ENCODE measurements at places on chromosomes 5 and 9.
A peak's percentile ranks its signal among the peaks of the same experiment; 100 is the strongest.

DNA sequence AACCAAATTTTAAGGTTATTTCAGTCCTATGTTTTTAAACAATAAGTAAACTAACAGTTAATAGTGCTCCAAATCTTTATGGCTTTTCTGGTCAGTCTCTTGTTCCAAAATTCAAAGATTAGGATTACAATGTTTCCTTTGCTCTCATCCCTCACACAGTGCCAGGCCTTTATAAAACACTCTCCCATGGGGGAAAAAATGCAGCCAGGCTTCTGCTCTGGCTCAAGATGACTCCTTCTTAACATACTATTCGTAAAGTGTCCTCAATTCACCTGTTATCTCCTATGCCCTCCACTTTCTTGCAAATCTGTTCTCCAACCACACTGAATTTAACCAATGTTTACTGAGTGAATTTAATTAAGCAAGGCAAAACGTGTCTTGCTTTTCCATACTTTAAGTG lies 1.4 kb downstream of the CEP120 start:
- no peak for DNase-seq

DNA sequence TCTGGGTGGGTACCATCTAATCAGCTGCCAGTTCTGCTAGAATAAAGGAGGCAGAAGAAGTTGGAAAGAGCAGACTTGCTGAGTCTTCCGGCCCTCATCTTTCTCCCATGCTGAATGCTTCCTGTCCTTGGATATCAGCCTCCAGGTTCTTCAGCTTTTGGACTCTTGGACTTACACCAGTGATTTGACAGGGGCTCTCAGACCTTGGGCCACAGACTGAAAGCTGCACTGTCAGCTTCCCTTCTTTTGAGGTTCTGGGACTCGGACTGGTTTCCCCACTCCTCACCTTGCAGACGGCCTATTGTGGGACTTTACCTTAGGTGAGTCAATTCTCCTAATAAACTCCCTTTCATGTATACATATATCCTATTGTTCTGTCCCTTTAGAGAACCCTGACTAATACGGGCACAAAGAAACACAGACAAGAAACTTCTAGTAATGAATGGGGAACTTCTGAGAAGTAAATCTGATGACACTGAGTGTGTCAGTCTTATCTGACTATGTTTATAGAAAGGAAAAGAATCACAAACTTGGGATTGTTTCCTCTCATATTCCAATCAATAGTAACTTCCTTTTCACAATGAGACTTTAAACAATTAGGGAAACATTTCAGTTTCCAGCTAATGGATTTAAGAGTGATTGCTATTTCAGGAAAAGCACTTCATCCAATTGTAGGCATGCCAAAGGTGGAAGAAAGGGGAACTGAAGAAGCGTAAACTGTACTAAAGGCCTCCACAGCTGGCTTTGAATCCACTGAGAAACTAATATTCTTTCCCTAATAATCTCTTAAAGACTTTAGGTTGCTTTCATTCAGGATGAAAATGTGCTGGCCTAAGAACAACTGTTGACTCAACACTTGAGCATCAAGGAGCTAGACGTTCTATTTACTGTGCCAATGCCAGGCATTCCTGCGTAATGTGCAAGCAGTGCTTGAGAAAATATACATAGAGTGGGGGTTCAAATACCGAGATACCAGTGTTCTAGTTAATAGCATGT lies 127.9 kb upstream of the PTGER4 start:
- peak; percentile 8 for DNase-seq

GRCh38 chr9:129285979-129286772 lies 108.1 kb upstream of the IER5L start:
- DNase-seq, result no peak

GRCh38 chr9:495739-496138 lies 281.1 kb downstream of the DOCK8 start:
- DNase-seq, result no peak

DNA sequence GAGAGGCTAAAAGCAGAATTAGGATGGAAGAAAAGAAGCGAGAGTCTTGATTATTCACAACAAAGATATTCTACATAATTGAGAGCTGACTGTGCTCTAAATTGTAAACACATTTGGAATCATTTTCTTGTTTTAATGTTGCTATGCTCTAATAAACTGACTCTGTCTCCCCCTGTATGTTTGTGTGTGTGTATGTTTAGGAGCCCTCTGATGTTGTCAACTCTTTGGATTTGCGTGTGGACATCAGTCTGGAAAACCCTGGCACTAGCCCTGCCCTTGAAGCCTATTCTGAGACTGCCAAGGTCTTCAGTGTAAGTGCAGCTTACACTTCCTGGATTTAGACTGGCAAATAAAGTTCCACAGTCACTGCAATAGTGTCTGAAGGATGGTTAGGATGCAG lies 37.8 kb downstream of the MOCS2 start:
- no peak for DNase-seq

GRCh38 chr5:144121577-144121976 lies 48.9 kb downstream of the YIPF5 start:
- no peak for DNase-seq

GRCh38 chr9:95793924-95794828 lies 81.3 kb upstream of the ERCC6L2 start:
- DNase-seq, result peak; percentile 70

DNA sequence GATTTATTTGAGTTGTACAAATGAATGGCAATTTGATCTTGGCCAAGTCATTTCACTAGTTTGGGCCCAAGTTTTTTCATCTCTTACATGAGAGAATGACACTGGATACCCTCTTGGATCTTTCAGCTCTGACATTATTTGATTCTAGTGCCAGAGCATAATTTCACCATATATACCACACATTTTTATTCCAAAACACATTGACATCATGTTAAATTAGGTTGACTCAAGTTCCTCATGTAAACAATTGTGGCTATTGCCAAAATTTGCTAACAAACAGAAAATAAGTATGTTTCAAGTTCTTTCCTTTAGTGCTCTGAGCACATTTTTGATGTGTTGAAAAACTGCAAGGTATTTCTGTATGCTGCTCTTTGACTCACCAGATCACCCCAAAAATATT lies 375.8 kb downstream of the ZNF608 start:
- DNase-seq, result no peak

DNA sequence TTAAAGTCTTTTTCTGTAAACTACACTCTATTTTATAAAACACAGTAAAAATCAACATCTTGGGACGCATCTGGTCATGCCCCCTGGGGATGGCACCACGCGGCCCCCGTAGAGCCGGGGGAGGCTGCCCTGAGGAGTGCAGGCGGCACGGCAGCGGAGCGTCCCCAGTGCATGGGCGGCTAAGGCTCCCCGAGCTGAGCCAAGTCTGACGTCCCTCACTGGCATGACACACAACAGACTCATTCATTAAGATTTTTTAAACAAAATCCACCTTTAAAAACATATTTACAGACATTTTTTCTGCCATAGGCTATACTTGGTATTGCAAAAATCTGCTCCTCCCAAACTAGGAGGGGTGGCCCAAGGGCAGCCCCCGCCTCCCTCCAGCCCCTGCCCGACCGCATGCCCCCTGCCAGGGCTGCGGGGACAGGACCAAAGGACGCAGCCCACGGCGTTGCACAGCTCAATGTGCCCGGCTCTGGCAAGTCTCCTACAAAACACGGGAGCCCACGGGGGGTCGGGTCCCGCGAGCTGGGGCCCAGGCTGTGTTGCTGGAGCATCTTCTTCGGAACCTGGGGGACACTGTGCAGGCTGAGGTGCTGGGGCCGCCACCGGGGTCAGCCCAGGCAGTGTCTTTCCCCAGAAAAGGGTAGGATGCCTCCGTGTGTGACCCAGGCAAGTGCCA lies 11.8 kb upstream of the SEC16A start:
- DNase-seq, result no peak

- DNase-seq, result no peak
These were observed 1.5 kb upstream of the TTC39B start for GRCh38 chr9:15308511-15308910.

- no peak for DNase-seq
These were observed 1.4 kb downstream of the FAM53C start for GRCh38 chr5:138339464-138339863.

DNA sequence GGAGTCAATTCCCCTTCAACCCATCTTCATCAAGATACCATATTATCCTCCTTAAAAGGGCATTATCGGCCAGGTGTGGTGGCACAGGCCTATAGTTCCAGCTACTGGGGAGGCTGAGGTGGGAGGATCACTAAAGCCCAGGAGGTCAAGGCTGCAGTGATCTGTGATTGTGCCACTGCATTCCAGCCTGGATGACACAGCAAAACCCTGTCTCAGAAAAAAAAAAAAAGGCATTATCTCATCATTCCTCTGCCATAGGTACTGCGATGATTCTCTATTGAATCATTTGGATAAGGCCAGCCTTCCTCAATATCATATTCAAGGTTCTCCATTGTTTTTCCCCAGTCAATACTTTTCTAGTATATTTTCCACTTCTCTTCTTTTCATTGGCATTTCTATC lies 39.2 kb upstream of the RAB3C start:
- no peak for DNase-seq

- peak; percentile 67 for DNase-seq
These were observed 16.5 kb upstream of the PRSS3 start for GRCh38 chr9:33778700-33779351.

DNA sequence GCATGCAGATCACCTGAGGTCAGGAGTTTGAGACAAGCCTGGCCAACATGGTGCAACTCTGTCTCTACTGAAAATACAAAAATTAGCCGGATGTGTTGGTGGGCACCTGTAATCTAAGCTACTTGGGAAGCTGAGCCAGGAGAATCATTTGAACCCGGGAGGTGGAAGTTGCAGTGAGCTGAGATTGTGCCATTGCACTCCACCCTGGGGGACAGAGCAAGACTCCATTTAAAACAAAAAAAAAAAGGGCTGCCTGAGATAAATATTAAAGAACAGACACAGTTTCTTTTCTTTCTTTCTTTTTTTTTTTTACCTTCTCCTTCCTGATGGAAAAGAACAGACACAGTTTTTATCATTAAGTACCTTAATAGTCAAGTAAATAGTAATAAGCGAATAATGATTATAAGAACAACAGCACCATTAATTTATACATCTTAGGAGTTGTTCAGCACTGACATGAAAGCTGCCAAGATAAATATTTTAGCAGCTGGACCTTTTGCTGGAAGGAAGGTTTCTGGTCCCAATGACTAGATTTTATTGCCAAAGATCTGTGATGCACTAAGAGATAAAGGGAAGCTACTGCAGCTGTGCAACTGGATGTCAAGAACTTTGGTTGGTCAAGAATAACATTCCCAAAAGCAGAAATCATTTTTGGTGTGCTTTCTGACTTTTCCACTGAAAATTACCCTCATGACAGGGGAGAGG lies 7.0 kb downstream of the CENPP start:
- no peak for DNase-seq

- no peak for DNase-seq
These were observed 24.7 kb upstream of the TNC start for GRCh38 chr9:115142517-115143270.

DNA sequence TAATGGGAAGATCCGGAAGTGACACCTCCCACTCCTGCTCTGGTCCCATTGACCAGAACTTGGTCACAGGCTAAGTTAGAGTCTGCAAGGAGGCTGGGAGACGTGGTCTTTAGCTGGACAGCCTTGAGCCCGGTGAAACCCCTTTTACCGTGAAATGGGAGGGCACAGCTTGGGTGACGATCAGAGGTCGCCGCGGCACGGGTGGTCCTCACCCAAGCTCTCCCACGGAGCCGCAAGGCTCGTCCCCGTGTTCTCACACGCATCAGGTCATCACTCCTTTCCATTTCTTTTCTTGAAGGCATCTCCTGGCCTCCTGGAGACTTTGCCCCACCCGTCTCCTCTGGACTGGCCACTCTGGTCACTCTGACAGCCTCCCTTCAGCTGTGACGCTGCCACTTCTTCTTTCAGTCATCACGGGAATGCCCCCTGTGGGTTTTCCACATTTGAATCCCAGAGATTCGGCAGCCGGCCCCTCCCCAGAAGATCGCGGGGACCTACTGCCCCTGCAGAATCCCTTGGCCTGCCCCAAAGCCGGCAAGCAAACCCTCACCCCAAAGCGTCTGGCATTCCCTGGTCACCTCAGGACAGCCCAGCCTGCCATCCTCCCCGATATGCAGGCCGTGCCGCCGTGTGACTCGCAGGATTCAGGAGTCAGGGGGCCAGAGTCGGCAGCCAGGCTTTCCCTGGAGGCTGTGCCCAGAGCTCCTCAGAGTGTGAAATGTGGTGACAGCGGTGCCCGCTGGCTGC lies 18.9 kb upstream of the EGFL7 start:
- no peak for DNase-seq

- no peak for DNase-seq
These were observed 61.6 kb downstream of the CXXC5 start for GRCh38 chr5:139709582-139710318.

- DNase-seq, result no peak
These were observed 8.0 kb downstream of the GRIA1 start for GRCh38 chr5:153498516-153498915.

DNA sequence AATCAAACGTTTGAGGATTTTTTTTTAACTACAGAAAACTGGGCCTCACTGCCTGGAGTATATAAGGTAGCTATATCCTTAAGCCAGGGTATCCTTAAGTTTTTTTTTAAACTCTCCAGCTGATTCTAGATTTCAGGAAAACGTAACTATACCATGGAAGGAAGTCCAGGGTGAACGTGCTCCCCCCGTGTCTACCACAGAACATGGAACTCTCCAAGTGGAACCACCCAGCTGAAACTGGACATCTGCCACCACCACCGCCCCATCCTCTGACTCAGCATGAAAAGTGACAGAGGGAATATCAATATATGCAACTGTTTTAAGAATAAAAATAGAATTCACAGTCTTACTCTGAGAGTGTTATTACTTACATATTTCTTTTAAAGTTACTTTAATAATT lies 61.3 kb downstream of the DROSHA start:
- DNase-seq, result no peak

GRCh38 chr9:84925225-84925872 lies 255.8 kb downstream of the NTRK2 start:
- no peak for DNase-seq

DNA sequence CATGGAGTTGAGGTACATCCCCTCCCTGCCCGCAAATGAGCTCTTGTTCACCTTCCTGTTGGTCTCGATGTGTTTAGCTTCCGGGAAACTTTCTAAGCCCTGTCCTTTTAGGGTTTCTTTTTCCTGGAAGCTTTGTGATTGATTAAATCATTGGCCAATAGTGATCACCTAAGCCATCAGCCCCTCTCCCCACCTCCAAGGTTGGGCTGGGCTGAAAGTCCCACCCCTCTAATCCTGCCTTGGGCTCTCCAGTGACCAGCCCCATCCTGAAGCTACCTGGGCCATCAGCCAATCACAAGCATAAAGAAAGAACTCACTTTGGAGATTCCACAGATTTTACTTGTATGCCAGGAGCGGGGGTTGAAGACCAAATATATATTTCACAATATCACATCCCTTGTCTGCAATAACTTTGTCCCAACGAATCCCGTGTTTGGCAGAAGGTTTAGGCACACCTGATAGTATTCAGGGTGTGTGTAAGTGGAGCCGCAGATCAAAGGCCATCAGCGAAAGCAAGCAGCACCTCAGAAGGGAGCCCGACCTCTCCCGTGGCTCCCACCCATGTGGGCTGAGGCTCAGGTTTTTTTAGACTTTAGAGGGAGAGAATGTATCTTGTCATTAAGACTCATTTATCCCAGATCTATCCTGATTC lies 20.4 kb downstream of the ROPN1L start:
- no peak for DNase-seq

- DNase-seq, result no peak
These were observed 1819.8 kb upstream of the C9orf72 start for GRCh38 chr9:29393064-29393463.

All from LoVo (cell line).